Forelimb muscle (tissue), 1 donor: ENCODE measurements at places on chromosomes 2 and 18.

- DNase-seq, result no peak
Measured at GRCh38 chr2:188571543-188572303, 280.0 kb downstream of the GULP1 start.

GRCh38 chr2:113162869-113163268, 10.9 kb upstream of the PSD4 start:
- no peak for DNase-seq

DNA sequence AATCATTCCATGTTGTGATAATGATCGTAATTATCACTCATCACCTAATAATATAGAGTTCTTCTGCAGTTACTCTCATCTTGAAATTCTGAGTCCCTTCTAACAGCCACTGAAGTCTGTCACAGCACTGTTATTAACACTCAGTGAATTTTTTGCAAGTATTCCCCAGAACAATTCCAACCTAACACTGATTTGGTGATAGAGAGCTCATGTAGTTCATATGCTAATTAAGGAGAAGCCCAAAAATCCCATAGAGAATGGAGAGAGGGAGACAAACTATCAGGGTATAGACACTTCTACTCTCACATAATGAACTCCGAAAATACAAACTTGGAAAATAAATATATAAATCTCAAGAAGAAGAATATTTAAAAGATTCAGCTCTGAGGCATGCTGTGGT, 1253.4 kb upstream of the NXPH2 start:
- DNase-seq, result no peak

- no peak for DNase-seq
Measured at GRCh38 chr18:35711227-35711626, 129.7 kb downstream of the GALNT1 start.

DNA sequence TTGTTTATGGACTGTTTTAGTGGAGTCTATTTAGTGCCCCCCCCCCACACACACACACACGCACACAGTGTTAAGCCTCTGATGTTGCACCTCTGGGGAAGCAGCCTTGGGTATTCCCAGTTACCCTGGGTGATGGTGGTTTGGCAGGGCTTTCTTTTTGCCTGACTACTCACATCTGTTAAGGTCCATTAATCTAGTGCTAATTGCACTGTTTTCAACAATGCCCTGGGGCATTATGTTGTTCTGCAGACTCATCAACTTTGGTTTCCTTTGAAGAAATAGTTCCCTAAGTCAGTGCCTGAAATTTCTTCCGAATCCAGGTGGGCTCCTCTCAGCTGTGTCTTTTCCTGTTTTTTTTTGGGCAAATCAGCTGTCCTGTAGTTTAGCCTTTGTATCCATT, 34.7 kb downstream of the SPOPL start:
- DNase-seq, result no peak

DNA sequence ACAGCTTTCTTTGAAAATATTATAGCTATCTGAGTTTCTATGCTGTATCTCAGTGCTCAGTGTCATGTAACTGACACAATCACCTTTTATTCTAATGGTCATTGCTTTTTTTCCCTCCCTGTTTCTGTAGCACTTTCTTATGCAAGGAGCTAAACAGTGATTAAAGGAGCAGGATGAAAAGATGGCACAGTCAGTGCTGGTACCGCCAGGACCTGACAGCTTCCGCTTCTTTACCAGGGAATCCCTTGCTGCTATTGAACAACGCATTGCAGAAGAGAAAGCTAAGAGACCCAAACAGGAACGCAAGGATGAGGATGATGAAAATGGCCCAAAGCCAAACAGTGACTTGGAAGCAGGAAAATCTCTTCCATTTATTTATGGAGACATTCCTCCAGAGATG, 56.4 kb downstream of the SCN2A start:
- no peak for DNase-seq

DNA sequence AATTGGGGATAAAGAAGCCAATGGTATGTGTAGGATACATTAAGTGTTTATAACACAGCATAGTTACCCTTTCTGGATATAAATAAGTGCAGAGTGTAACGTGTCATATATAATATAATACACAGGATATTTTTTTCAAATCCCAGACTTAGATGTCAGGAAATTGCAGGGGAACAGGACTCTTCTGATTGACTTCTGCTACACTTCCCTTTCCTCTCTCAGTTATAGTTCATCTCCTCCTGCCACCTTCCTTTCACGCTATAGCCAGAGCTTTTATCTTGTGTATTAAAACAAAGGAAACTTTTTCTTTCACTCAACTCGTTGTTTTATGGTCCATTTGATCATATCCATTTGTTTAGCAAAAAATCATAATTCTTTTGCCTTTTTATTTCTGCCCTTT, 158.0 kb upstream of the RASGRP3 start:
- no peak for DNase-seq

DNA sequence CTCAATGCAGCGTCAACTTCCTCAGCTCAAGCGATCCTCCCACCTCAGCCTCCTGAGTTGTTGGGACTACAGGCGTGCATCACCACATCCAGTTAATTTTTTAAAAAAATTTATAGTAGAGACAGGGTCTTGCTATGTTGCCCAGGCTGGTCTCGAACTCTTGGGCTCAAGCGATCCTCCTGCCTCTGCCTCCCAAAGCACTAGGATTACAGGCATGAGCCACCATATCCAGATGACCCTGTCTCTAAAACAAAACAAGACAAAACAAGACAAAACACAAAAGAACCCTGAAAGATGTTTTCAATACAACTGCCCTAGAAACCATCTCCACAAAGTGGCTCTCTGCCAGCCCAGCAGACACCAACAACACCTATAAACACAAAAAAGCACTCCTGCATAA, 31.4 kb downstream of the ANKRD29 start:
- DNase-seq, result no peak

DNA sequence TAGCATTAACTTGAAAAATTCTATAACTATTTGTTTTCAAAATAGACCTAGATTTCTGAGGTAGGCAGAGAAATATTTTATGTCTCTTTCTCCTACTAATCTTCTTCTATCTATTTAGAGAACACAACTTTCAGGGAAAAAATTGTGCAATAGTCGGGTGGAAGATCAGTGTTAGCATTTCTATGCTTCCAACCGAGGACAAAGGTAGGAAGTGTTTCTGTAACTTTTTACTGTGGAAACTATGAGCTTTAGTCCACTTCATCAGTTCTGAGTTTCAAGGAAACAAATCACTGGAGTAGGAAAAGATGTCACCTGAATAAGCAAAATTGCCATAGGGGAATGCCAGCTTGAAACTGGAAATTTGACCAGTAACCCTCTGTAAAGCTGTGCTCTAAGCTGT, 207.7 kb upstream of the CTAGE1 start:
- DNase-seq, result no peak

- DNase-seq, result no peak
Measured at GRCh38 chr2:28522481-28522880, 26.6 kb downstream of the PLB1 start.

DNA sequence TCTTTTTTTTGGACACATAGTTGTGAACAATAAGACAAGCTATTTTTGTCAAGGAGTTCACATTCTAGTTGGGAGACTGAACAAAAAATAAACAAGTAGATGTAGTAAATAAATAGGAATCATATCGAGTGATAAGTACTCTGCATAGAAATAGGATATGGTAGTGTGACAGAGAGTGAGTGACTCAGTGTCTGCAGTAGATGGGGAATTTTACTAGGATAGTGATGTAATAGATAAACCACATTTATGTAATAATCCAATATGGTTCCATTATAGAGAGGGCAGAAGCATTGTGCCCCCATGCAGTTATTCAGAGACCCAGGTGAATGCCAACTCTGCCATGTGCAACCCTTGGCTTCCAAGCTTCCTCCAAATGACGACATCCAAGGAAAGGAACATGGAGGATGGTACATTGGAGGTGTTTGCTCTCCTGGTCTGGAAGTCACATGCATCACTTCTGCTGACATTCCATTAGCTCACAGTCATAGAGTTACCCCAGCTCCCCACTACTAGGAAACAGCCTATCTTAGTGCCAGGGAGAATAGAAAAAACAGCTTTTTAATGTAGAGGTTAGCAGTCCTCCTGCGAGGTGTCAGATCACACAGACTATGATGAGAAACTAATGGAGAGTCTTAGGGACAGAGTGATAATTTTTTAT, 595.4 kb downstream of the NYAP2 start:
- no peak for DNase-seq

GRCh38 chr2:6336752-6337471, 528.8 kb downstream of the CMPK2 start:
- no peak for DNase-seq

GRCh38 chr2:199119796-199120195, 337.9 kb downstream of the SATB2 start:
- DNase-seq, result no peak

DNA sequence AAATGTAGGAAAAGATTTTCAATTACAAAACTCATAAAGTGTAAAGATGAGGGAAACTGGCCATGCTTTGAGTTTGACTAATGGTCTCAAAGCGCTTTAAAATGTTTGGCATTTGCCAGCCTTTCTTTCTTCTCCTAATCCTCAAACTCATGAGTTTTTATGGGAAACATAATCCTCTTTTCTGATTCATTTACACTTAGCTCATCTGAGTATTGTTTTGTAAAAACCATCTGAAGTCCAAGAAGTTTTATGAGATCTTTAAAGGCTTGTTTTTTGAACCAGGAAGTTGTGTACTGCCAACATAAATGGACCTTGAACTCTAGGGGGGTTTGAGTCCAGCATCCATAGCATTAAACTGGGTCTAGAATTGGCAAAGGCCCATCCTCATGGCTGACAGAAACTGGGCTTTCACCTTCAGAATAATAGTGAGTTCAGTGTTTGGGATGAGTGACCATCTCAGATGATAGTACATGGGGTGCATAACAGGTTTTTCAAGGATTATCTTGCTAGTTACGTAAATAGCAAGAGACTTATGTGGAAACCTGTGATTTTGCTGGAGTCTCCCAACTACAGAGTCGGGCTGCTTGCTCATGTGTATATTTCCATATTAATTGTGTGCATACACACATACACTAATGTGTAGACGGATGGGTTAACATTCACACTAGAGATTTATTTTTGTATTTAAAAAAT, 3.8 kb upstream of the LTBP1 start:
- DNase-seq, result no peak

- no peak for DNase-seq
Measured at GRCh38 chr18:56067214-56067894, 479.4 kb upstream of the TCF4 start.
